ENCODE measurements at places on chromosomes 6 and 20.

GRCh38 chr6:105021399-105021798, 64.5 kb downstream of the LIN28B start:
- no peak for DNase-seq

GRCh38 chr6:158323561-158323958, 11.3 kb downstream of the TULP4 start:
- no peak for DNase-seq

DNA sequence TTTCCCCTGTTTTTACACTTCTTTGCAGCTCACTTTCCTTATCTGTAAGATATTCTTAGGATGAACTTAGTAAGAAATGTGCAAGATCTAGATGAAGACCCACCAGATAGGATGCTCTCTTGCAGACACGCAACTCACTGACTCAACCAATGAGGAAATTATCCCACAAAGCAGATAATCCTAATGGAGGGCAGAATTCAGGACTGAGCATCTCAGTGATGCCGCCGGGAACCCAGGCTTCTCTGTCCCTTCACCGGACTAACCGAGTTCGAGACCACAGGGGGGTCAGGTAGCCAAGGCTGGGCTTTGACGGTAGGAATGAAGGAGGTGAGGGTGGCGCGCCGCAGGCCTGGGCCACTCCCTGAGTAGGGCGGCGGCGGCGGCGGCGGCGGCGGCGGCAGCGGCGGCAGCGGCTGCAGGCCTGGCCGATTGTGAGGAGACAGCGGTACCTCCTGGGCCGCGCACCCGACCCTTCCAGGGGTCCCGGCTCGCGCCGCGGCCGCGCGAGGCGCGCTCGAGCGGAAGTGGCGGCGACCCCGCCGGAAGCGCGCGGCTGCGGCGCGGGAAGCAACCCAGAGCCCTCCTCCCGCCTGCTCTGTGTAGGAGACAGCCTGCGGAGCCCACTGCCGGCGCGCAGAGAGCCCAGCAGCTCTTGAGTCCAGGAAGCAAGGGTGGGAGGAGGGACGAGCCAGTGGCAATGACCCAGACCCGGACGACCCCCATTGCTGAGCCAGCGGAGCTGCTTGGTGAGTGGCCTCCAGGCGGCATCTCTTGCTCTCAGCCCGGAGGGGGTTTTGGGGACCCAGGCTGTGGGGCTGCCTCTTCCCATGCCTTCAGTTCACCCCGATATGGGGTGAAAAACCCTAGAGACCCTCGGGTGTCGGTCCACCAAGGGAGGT, at the start of gene KHDC1:
Gene KHDC1, minus strand, starts transcription at position 526 of the 899 bp plus-strand sequence. CDS start 20,679 bp downstream, outside the sequence.
- peak; percentile 68 for DNase-seq

DNA sequence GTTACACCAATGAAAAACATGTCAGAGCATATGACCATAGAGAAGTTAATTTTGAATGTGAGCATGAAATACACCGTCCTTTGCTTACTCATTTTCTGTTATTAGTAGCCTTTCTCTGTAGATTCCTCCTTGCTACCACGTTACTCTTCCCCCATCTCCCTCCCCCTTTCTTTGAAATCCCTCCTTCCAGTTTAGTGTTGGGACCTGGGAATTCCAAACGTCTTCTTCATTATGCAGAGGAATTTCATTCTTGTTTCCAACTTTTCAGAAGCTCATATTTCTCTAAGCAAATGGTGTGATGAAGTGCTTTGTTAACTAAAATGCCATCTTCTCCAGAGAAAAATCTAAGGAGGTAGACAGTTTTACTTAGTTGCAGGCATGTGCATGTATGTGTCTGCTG, 122.4 kb downstream of the MCHR2 start:
- DNase-seq = no peak

DNA sequence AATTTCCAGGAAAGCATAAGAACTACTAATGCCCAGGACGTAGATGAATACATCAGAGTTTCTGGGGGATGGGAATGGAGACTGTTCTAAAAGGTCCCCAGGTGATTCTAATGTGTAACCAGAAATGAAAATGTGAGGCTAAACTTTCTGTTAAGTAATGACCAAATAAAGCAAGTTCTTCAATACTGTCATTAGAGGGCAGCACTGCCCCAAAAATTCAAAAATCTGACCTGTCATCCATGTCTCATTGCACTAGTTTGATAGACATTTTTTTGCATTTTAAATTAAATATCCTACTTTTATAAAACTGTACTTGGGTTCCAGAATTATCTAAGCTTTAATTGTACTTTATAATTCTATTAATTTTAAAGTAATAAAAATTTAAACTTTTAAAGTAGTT, 94.9 kb downstream of the RFX6 start:
- peak; percentile 2 for DNase-seq

- no peak for DNase-seq
Observed at GRCh38 chr20:48624315-48625020, 203.3 kb downstream of the PREX1 start.

- no peak for DNase-seq
Observed at GRCh38 chr6:116482780-116483179, 21.6 kb downstream of the CALHM6 start.

GRCh38 chr6:156910011-156910334, 132.8 kb downstream of the ARID1B start:
- no peak for DNase-seq

DNA sequence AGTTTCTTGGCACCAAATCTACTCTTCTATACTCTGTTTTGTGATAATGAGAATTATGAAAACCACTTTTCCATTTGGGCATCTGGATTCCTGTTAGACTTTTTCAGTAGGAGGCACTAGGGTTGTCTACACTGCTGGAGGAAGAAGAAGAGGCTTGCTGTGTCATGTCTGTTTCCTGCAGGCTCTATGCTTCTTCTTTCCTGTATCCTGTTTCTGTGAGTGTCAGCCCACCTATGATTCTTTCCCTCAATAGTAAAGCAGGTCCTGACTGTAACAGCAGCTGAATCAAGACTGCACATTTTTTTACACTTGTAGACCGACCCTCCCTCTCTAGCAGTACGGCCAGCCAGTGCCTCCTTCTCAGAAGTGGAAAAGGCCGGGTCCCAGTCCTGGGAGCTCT, 603.9 kb downstream of the HDGFL1 start:
- DNase-seq = no peak

DNA sequence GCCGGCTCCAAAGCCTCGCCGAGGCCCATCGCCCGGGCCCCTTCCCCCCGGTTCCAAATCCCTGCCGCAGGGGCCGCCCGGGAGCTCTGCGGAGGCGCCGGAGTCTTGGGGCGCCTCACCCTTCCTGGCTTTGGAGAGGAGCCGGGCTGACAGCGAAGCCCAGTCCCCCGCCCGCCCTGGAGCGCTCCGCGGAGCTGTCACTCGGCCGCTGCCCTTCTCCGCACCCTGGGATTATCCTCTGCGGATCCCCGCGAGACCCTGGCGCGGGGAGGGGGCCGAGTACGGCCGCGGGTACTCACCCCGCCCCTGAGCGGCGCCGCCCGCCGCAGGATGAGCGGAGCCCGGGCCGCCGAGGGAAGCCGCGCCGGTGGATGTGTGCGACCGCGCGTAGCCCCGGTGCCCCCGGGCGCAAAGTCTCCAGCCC, 343 bp downstream of the SNAP91 start:
- DNase-seq = no peak

All from stimulated activated CD4-positive, alpha-beta T cell treated with anti-CD3 and anti-CD28 coated beads, Interleukin-2, amount 100 ng/mL, for 24 hours (primary cell).